Endodermal cell (in vitro differentiated cells): ENCODE measurements at places on chromosomes 3 and 15. TPM values are rescaled to one million over a fixed set of nuclear protein-coding genes. Genes with fewer than 3 reads are reported as not detected.

The FMN1 gene
- total RNA-seq: 1.1 and 1.2 TPM in 2 replicates

The PDE8A gene
- 12.9 to 14.8 TPM (median 13.9 TPM) in 3 replicates for total RNA-seq

The SPTBN5 gene
- total RNA-seq: 1.3 and 2.8 TPM in 2 replicates

The REC114 gene
- not detected in 2 replicates for total RNA-seq

The CDC25A gene
- 14.0 to 50.9 TPM (median 48.9 TPM) in 3 replicates for total RNA-seq

The TM4SF1 gene
- not detected in 2 replicates for total RNA-seq

The RNF168 gene
- total RNA-seq: 28.9 to 48.4 TPM (median 48.4 TPM) in 3 replicates

- peaks cover 50% of the 10 kb centered on the region for H3K27me3 ChIP-seq
- H3K36me3 ChIP-seq: peaks cover 18% of the 10 kb centered on the region
- H3K27ac ChIP-seq: no peak overlapping the region
- H3K4me1 ChIP-seq: peaks cover 5% of the 10 kb centered on the region
- H3K4me3 ChIP-seq: peak overlapping the region; percentile 82
- no peak for DNase-seq
These were observed 314 bp upstream of the TMED3 start for GRCh38 chr15:79310612-79310984.

DNA sequence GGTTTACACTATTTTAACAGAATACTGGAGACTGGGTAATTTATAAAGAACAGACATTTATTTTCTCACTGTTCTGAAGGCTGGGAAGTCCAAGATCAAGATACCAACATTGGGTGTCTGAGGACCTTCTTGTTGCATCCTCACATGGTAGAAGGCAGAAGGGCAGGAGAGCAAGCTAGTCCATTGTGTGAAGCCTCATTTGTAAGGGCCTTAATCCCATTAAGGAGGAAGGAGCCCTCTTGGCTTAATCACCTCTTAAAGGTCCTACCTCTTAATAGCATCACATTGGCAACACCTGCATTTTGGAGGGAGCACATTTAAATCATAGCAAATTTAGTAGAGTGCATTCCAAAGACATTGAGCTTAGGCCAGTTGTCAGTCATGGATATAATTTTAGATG is 26.2 kb downstream of the UBE2Q2 start:
- H3K4me1 ChIP-seq: no peaks in the 10 kb centered on the region
- no peaks in the 10 kb centered on the region for H3K27me3 ChIP-seq
- H3K27ac ChIP-seq: no peak overlapping the region
- no peak overlapping the region for H3K4me3 ChIP-seq
- peaks cover 63% of the 10 kb centered on the region for H3K36me3 ChIP-seq

DNA sequence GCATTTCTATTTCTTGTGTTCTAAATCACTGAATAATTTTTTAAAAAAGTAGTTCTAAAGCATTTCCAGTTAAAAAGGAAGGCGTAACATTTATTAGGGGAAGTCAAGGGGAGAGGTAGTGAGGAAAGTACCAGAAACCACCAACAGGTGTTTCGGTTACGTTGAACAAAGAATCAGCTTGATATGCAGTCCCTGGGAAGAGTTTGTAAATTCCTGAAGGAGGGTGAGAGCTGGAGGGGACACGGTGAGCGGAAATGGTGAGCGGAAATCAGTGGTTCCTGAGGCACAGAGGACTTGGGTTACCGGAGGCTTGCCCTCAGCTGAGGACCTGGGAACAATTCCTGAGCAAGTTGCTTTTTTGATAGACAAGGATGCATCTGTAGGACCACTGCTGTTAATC is 17.8 kb downstream of the MAP2K1 start:
- H3K36me3 ChIP-seq: peaks cover 28% of the 10 kb centered on the region
- peak; percentile 84 for DNase-seq
- peak overlapping the region; percentile 15 for H3K4me3 ChIP-seq
- peaks cover 29% of the 10 kb centered on the region for H3K4me1 ChIP-seq
- no peak overlapping the region for H3K27ac ChIP-seq
- no peaks in the 10 kb centered on the region for H3K27me3 ChIP-seq

DNA sequence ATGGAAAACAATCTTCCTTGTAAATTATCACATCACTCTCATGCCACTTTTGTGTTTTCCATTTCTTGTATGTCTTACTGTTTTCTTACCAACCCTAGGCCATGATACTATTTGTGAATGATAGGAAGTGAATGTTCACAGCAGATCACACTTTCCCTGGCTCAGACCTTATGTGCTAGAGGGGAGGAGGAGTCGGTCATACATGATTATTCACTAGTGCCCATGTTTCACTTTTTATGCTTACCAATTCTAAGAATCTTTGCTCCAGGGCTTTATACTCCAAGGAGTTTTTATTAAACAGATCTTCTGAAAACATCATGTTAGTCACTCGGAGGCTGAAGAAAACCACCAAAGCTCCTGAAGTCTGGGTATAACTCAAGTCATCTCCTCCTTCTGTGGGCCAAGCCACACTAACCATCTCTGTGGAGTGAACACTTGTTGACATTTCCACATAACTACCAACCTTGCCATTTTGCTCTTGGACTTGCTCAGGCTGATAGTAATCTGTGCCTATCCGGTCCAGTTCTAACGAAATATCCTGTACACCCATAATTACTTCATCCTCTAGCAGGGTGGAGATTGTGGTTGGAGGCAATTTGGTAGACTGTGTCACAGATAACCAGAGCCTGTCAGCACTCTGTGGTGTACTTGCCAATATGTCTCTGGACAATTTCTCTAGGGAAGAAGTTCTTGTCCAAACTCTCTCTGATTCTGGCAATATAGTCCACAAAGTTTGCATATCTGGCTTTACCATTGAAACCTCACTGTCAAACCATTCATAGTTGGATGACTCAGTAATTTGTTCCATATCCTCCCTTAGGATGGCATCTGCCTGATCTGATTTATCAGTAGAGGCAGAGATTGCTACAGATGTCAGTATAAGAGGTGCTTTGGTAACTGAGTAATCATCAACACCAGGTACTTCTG is 76.8 kb downstream of the IMPG2 start:
- DNase-seq: no peak
- H3K36me3 ChIP-seq: no peaks in the 10 kb centered on the region
- no peaks in the 10 kb centered on the region for H3K27me3 ChIP-seq
- H3K4me3 ChIP-seq: no peak overlapping the region

DNA sequence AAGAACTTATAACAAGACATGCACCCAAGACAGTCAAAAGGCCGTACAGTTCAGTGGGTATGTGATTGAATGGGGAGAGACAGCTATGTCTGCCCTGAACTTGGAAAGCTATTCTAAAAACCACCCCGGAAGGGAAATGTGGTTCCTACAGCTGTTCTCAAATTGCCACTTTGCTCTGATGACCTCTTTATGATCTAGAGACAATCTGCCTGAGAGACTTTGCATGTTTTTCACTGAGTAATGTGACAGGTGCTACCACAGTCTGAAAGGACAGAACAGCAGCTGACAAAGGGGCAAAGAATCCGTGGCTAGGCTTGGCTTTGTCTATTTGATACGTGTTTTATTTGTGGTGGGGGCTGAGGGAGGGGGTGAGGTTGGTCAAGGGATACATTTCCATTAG is 148.3 kb upstream of the NPHP3 start:
- no peak for DNase-seq
- H3K4me1 ChIP-seq: peaks cover 5% of the 10 kb centered on the region
- no peaks in the 10 kb centered on the region for H3K36me3 ChIP-seq
- H3K4me3 ChIP-seq: no peak overlapping the region

GRCh38 chr15:96087180-96087884 is 243.2 kb upstream of the NR2F2 start:
- peak overlapping the region; percentile 1 for H3K27ac ChIP-seq
- H3K4me3 ChIP-seq: no peak overlapping the region
- H3K36me3 ChIP-seq: no peaks in the 10 kb centered on the region
- H3K27me3 ChIP-seq: peaks cover 58% of the 10 kb centered on the region
- peaks cover 19% of the 10 kb centered on the region for H3K4me1 ChIP-seq

DNA sequence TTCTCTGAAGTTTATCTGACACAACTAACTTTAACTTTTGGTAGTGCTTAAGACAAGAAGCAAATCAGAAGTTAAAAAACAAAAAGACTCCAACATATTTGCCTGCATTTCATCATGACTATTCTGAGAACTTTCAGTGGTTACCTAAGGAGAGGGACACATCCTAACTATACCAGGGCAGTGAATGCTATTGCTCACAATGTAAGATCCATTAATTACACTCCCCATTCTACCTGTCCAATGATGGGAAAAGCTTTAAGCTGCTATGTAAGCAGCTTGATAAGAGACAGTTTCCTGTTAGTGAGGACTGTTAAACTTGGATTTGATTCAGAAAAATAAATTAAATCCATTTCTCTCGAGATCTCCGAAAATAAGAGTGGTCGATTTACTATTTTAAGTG is 37.5 kb downstream of the SERPINI1 start:
- DNase-seq: no peak
- H3K27me3 ChIP-seq: no peaks in the 10 kb centered on the region
- H3K4me1 ChIP-seq: no peaks in the 10 kb centered on the region
- no peak overlapping the region for H3K27ac ChIP-seq
- no peaks in the 10 kb centered on the region for H3K36me3 ChIP-seq

- H3K27me3 ChIP-seq: no peaks in the 10 kb centered on the region
- no peak overlapping the region for H3K4me3 ChIP-seq
- DNase-seq: no peak
- H3K4me1 ChIP-seq: no peaks in the 10 kb centered on the region
- no peak overlapping the region for H3K27ac ChIP-seq
- H3K36me3 ChIP-seq: no peaks in the 10 kb centered on the region
These were observed 278.4 kb downstream of the GBE1 start for GRCh38 chr3:81483046-81483445.

GRCh38 chr15:85421116-85421925 is 40.9 kb downstream of the AKAP13 start:
- no peak overlapping the region for H3K27ac ChIP-seq
- H3K4me3 ChIP-seq: no peak overlapping the region
- no peak for DNase-seq
- H3K4me1 ChIP-seq: no peaks in the 10 kb centered on the region
- H3K27me3 ChIP-seq: no peaks in the 10 kb centered on the region
- no peaks in the 10 kb centered on the region for H3K36me3 ChIP-seq

- DNase-seq: no peak
- no peak overlapping the region for H3K4me3 ChIP-seq
- no peaks in the 10 kb centered on the region for H3K36me3 ChIP-seq
- peaks cover 9% of the 10 kb centered on the region for H3K27me3 ChIP-seq
These were observed 996.0 kb downstream of the OTOL1 start for GRCh38 chr3:162492446-162493081.

DNA sequence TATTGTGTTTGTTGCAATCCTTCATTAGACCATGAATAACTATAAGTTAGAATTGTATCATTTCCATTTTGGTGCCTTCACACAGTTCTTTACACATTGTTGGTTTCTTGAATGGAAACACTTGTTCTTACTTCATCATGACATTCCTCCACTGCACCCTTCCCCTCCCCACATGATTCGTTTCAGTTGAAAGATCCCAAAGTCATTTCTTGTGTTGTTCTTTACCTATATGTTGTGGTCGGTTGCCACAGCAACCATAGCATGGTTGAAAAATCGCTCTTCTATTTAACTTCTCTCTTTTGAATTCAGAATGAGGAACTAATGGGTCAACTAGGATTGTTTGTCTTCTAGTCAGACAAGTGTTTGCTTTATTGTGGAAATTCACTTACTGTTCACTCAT is 103.3 kb downstream of the IL1RAP start:
- H3K27me3 ChIP-seq: no peaks in the 10 kb centered on the region
- H3K36me3 ChIP-seq: no peaks in the 10 kb centered on the region
- no peak overlapping the region for H3K4me3 ChIP-seq
- no peaks in the 10 kb centered on the region for H3K4me1 ChIP-seq

- peaks cover 9% of the 10 kb centered on the region for H3K27me3 ChIP-seq
- no peak for DNase-seq
- no peaks in the 10 kb centered on the region for H3K4me1 ChIP-seq
- H3K36me3 ChIP-seq: no peaks in the 10 kb centered on the region
- no peak overlapping the region for H3K4me3 ChIP-seq
These were observed 162.6 kb downstream of the KLF13 start for GRCh38 chr15:31489281-31489680.

- no peak overlapping the region for H3K27ac ChIP-seq
- no peak overlapping the region for H3K4me3 ChIP-seq
- no peaks in the 10 kb centered on the region for H3K36me3 ChIP-seq
- peaks cover 4% of the 10 kb centered on the region for H3K4me1 ChIP-seq
These were observed 88.1 kb upstream of the TGFBR2 start for GRCh38 chr3:30518181-30518864.

DNA sequence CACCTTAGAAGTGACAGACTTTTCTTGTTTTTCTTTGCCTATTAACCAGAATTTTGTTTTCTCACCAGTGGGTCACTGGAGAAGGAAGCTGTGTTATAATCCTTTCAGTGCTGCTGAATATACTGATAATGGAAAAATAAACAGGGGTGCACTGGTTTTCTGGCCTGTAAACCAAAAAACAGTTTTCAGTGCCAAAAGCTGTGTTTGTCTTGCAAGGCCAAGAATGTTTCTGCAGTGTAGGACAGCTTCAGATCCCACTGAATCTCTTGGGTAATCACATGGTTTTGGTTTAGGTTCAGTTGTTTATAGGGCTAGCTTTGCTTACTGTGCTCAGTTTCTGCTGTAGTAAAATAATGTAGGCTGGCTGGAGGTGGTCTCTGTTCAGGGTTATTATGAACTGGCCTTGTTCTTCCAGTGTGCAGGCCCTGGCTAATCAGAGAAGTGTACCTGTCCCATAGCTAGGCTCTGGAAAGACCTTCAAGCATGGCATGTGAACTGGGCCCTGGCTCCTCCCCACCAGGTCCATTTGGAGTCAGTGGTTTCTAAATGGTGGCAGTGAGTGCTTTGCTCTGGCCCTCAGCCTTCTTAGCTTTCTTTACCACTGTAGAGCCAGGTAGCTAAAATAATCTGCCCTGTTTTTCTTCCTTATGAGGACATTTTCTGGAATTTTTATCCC is 18.7 kb downstream of the PDE8A start:
- H3K27me3 ChIP-seq: no peaks in the 10 kb centered on the region
- no peak overlapping the region for H3K27ac ChIP-seq
- H3K4me3 ChIP-seq: no peak overlapping the region
- no peak for DNase-seq

DNA sequence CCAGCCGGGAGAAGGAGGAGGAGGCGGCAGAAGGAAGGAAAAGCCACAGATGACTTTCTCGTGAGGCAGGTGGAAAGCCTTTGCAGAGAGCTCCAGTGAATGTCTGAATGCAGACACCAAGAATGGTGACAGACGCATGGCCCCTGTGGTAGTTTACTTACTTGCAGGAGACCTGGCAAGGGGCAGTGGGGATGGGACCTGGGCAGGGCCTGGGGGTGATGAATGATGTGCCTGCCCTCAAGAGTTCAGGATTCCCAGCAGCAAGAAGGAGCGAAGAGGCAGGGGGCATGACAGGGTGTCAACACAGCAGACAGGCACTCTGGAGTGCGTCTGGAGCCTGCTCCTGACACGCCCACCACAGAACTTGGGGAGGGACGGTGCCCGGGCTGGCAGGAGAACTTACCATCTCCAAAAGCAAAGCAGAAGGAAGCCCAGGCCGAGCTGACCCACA is 260.5 kb upstream of the LYSMD4 start:
- H3K27ac ChIP-seq: no peak overlapping the region
- peaks cover 9% of the 10 kb centered on the region for H3K4me1 ChIP-seq
- no peaks in the 10 kb centered on the region for H3K27me3 ChIP-seq
- no peaks in the 10 kb centered on the region for H3K36me3 ChIP-seq
- no peak overlapping the region for H3K4me3 ChIP-seq

DNA sequence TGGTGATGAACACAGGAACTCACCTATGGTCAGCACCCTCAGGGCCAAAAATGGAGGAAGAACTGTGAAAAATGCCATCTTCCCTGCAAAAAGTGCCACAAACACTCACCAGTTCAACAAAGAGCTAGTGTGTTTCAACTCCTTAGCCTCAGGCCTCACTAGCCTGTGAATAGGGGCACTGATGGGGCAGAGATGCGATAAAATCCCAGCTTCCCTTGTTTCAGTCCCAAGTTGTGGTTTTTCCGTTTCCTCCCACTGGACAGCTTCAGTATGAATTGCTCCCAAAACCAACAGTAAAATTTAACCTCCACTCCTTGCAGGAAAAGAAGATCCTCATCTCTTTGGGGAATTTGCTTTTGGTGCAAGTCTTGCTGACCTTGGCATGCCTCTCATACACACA is 117.4 kb upstream of the ADAMTS9 start:
- H3K27ac ChIP-seq: no peak overlapping the region
- H3K27me3 ChIP-seq: no peaks in the 10 kb centered on the region
- no peak for DNase-seq
- no peaks in the 10 kb centered on the region for H3K36me3 ChIP-seq
- H3K4me3 ChIP-seq: no peak overlapping the region
- no peaks in the 10 kb centered on the region for H3K4me1 ChIP-seq
